ENCODE measurements at places on chromosomes 12 and 14. TPM values are rescaled to one million over a fixed set of nuclear protein-coding genes. Genes with fewer than 3 reads are reported as not detected.

IRAK3 gene
- 5.9 TPM for total RNA-seq

ESR2 gene
- not detected for total RNA-seq

ADIPOR2 gene
- total RNA-seq, result 30.0 TPM

NKX2-1 gene
- not detected for total RNA-seq

LYSET gene
- 11.9 TPM for total RNA-seq

AMN gene
- total RNA-seq, result not detected

STK38L gene
- total RNA-seq, result 44.0 TPM

PIWIL1 gene
- not detected for total RNA-seq

All from placental pericyte (primary cell).